GM23248 (cell line): ENCODE measurements at places on chromosomes 3 and 15.
A peak's percentile ranks its signal among the peaks of the same experiment; 100 is the strongest.

DNA sequence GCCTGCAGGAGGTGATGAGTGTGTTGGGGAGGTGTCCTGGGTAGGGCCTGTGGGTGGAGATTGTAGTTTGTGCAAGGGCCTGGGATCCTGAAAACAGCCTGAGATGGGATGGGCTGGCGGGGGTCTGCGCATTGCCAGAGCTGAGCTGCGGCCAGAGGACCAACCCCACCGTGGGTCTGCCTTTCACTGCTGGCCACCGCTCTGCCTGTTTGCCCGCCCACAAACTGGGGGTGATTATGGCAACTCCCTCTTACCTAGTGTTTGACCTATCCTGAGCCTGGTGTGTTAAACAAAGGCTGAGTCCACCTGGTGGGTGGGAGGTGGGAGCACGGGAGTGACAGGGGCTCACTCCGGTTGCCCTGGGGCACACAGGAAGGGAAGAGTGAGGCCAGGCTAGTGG is 9.8 kb downstream of the ABTB1 start:
- no peak for DNase-seq

GRCh38 chr3:58072052-58072762 is 64.0 kb downstream of the FLNB start:
- no peak for DNase-seq

GRCh38 chr15:30650012-30650929 is 24.3 kb downstream of the ARHGAP11B start:
- DNase-seq, result peak; percentile 41

- DNase-seq, result no peak
These were observed 27.0 kb downstream of the SHQ1 start for GRCh38 chr3:72821161-72821781.

DNA sequence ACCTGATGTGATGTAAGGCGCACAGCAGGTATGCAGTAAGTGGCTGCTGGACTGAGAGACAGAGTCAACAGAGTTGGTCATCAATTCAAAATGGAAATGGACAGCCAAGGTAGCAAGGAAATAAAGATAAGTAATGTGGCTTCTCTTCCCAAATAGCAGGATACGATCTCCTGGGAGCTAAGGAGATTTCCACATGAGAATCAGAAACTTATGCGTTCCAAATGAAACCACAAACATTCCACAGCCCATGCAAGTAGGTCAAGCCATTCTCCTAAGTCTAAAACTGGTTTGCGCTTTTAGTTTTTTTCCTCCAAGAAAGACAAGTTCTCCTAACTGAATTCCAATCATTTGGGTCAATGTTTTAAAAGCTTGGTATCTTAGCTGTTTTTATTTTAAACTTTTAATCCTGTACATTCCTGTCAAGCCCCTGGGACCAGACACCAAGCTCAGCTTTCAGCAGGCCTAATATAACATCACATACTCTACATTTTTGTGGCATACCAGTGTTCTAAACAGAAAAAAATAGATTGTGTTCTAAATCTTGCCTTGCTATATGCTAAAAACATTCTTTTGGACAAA is 73.7 kb upstream of the TSPAN3 start:
- peak; percentile 93 for DNase-seq

- no peak for DNase-seq
These were observed 44.6 kb downstream of the GLDN start for GRCh38 chr15:51386029-51386428.

GRCh38 chr15:49686599-49686998 is 65.8 kb downstream of the DTWD1 start:
- DNase-seq, result peak; percentile 21

GRCh38 chr3:181808053-181808452 is 96.3 kb downstream of the SOX2 start:
- DNase-seq, result no peak

- DNase-seq, result no peak
These were observed 52.2 kb downstream of the PLD1 start for GRCh38 chr3:171758109-171758508.

- no peak for DNase-seq
These were observed 21.4 kb downstream of the IRAK2 start for GRCh38 chr3:10185804-10186762.

DNA sequence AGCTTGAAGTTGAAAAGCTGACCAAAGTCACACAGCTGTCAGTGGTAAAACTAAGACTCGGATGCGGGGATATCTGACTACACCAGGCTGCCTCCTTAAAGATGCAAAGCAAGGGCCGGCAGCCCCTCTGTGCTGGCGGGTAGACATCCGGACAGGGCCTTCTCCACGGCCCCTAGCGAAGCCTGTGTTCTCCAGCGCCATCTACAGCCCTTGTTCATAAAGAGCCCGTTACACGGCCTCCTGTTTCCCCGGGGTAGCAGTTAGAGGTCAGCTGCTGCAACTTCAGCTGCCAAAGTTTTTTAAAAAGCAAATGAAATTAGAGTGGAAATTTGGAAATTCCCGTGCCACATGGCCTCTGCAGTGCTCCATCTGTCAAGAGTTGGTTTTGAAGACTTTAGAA is 383.0 kb downstream of the TBL1XR1 start:
- peak; percentile 72 for DNase-seq

DNA sequence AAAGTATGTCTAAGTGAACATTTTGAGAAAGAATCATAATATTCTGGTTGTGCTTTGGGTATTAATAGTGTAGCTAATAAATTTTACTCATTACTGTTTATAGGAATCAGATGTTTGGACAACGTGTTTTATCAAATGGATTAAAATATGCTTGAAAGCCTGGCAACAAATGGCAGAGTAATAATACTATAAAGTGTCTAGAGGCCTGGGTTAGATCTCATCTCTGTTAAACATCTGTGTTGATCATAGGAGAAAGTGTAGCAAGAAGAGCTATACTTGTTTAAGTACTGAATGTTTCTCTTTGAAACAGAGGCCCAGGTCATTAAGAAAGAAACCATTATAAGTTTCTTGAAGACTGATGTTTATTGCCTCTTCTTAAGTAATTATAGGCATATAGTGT is 30.5 kb downstream of the VPS8 start:
- no peak for DNase-seq

GRCh38 chr15:70277556-70277955 is 179.8 kb upstream of the TLE3 start:
- DNase-seq, result no peak

DNA sequence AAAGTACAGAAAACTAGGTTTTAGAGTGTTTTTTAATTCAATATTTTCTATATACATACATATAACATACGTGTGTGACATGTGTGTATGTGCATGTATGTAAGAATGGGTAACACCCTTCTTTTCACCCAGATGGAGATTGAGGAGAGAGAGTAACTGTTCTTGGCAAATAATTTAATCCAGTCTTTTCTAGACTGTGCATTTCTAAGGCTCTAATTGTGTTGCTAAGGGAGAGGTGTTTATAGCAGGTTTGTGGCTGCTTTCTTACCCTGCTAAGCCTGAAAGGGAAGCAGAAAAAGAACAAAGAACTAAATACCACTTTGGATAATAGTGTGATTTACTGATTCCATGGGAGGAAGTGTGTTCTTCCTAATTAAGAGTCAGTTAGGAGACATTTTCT is 46.0 kb upstream of the ALDH1L1 start:
- DNase-seq, result no peak

- DNase-seq, result no peak
These were observed 122.2 kb downstream of the ANXA2 start for GRCh38 chr15:60275624-60276023.

GRCh38 chr3:53079791-53080555 is 34.1 kb upstream of the SFMBT1 start:
- no peak for DNase-seq

- no peak for DNase-seq
These were observed 4.8 kb downstream of the IDH2 start for GRCh38 chr15:90097475-90097874.

DNA sequence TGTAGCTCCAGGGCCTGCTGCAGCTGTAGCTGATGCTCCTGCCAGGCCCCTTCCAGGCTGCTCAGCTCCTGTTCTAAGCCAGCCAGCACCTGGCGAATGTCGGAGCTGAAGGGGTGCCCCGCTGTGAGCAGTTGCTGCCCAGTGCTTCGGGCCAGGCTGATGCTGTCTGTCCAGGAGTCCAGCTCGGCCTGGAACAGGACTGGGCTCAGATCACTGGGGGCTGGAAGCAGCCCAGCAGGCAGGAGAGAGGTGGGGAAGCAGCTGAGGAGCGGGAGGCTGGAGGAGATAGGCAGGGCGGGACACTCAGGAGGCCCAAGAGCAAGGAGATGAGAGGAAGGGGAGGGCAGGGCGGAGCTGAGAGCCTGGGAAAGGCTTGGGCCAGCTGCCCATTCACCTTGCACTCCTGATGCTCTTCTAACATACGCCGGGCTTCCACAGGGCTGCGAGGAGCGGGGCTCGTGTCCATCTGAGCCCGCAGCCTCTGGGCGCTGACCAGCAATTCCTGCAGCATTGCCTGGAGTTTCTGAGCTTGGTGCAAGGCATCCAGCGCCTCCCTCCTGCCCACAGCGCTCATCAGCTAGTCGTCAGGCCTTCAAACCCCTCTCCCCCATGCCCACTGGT is 23.2 kb downstream of the PLA2G4B start:
- no peak for DNase-seq

DNA sequence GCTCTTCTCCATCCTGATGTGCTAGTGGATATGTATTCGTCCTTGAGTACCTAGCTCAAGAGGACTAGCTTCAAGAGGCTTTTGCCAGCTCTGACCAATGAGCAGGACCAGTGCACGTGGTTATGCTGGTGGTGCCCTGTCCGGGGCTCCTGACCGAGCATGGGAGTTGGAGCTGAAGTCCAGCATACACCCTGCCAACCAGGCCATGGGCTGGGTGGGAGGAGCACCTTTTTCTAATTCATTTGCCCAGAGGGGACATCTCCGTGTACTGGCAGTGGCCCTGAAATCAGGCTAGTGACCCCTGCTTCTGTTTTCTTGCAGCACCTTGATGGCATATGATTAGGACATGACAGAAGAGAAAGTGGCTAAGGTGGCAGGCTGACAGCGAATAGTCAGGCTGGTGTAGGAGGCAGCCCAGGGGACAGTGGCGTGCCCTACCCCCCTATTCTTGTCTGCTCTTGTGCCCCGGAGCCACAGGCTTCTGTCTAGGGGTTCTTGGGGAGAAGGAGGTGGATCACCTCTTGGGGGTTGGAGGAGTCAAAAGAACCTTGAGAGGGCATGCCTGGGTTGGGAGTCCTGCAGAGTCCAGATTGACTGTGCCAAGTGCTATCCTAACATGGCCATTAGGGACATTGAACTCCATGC is 16.5 kb downstream of the PODXL2 start:
- no peak for DNase-seq

GRCh38 chr3:195035345-195036202 is 235.4 kb downstream of the XXYLT1 start:
- DNase-seq, result no peak

DNA sequence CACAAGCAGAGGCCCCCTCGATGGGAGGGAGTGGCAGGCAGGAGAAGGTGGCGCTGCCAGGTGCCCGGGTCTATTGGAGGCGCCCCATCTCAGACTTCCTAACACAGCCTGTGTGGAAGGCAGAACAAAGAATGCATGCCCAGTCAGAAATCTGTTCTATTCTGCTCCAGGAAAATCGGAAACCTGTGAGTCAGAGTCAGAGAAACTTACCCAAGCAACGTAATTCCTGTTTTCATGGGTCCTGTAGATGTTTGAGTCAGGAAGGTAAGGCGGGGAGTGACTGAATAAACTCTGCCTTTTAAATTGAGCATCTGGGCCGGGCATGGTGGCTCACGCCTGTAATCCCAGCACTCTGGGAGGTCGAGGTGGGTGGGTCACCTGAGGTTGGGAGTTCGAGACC is 13.7 kb downstream of the MAP6D1 start:
- no peak for DNase-seq

DNA sequence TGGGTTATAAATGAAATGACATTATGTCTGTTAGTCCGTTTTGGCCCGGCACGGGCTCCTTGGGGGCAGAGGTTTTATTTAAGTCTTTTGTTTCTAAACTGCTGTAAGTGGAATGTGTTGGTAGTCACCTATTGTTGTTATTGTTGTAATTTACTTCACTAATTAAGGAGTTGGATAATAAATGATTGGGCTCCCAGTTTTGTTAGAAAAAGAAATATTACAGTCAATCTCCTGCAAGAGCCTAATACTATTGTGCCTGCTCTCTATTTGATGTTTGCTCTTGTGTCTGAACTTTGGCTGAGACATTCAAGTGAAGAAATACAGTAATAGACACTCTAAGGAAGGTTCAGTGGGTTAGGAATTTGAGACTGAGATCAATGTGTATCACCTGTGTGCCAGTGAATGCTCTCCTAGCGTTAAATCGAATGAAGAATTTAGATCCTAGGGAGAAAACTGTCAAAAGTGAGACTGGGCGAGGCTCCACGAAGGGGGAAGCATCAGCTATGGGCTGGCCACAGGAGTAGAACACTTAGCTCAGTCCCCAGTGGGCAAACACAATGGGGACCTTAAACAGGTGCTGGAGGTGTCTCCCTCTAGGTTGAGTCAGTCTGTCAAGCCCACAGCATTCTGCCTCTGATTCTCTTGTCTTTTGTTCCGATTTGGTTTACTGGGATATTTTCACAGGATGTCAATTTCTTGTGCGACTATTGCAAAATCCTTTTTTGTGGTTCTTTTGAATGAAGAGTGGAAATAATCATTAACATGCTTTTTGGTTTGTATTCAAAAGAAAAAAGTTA is 1.2 kb downstream of the ROBO2 start:
- DNase-seq, result no peak

GRCh38 chr3:190554197-190554596 is 40.3 kb downstream of the IL1RAP start:
- no peak for DNase-seq

DNA sequence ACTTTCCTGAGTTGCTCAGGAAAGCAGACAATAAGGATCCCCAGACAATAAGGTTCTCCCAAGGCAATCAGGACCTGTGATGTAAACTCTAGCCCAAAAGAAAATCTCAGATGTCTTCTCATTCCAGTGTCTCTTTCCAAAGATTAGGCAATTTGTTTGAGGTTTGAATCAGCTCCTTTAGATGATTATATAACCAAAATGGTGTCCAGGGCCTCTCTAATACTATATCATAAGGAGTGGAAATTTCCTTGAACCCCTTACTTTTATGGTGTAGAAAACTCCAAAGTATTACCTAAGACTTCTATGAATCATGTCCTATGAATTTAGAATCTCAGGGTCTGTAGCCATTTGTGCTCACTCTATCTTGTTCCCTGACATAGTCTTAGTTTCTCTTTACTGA is 65.9 kb downstream of the GPR176 start:
- DNase-seq, result peak; percentile 60

GRCh38 chr15:94815110-94815731 is 583.9 kb downstream of the MCTP2 start:
- DNase-seq, result no peak

DNA sequence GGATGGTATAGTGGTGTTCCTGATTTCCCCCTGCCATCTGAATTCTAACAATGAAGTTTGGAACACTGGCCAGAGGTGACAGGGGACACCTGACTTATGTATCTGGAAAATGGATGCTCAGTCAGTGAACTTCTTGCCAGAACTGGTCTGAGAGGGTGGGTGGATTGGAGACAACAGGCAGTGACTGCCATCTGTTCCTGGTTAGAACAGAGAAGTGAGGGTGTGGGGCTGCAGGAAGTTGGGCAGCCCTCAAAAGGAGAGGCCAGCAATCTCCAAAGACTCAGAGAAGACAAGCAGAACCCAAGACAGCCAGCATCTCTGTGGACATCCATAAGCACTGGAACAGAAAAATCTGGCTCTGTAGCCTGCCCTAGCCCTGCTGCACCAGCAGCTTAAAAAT is 50.5 kb downstream of the ANP32A start:
- no peak for DNase-seq

GRCh38 chr3:39075910-39076309 is 24.1 kb downstream of the WDR48 start:
- no peak for DNase-seq

GRCh38 chr15:79091204-79091867 is 756 bp upstream of the RASGRF1 start:
- peak; percentile 43 for DNase-seq

- peak; percentile 65 for DNase-seq
These were observed 7.2 kb upstream of the DYNC1LI1 start for GRCh38 chr3:32577581-32578556.

GRCh38 chr3:152056987-152057386 is 183.5 kb downstream of the SUCNR1 start:
- DNase-seq, result no peak
